ENCODE measurements at places on chromosomes 2 and 18. TPM values are rescaled to one million over a fixed set of nuclear protein-coding genes. Genes with fewer than 3 reads are reported as not detected.

DNA sequence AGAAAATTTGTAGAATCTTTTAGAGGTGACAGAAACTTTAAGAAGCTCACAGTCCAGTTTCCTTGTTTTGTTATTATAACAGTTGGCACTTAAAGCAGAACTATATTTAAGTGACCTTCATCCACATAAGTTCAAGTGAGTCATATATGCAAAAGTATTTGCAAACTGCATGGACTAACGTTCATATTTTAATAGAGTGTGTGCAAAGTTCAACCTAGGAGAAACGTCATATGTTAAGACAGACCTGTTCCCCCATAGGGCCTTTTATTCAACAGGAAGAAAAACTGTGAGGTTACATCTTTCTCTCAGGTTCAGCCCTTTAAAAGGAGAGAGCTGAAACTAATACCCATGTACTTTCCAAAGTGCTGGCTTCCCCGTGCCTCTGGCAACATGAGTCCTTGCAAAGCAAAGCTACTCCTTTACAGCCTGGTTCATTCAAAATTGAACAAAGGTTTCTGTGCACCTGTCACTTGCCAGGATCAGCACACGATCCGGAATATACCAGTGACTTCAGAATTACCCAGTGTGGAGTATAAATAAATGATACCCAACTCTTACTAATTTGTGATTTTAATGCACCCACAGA lies 280.0 kb upstream of the RAB12 start:
- no peak for DNase-seq

GRCh38 chr2:215324811-215325210 lies 13.0 kb downstream of the ATIC start:
- DNase-seq = no peak

DNA sequence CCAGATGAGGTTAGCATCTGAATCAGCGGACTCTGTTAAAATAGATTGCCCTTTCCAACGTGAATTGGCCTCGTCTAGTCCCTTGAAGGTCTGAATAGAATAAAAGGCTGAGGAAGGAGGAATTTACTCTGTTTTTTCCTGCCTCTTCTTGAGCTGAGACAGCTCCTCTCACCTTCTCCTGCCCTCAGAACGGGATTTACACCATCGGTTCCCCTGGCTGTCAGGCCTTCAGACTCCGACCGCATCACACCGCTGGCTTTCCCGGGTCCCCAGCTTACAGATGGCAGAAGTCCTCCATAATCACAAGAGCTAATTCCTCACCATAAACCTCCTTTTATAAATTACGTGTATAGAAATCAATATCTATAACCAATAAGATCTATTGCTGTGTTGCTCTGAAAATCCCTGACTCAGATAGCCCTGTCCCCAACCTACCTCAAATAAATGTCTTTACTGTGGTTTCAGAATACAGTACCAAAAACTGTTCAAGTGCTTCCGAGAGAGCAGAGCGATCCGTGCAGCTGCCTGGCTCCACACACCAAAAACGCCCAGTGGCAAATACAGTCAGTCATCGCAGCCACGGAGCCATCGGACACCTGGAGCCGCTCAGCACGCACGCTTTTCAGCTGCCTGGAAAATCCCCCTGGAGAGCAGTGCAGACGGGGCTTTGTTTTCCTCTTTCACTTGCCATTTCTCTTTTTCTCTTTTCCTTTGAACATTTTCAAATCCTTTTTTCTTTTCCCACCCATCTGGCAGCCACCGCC lies 196.9 kb downstream of the NRP2 start:
- no peak for DNase-seq

- DNase-seq = no peak
Measured at GRCh38 chr2:68088940-68089339, 26.1 kb upstream of the C1D start.

- no peak for DNase-seq
Measured at GRCh38 chr2:159073256-159073655, 104.8 kb downstream of the TANC1 start.

DNA sequence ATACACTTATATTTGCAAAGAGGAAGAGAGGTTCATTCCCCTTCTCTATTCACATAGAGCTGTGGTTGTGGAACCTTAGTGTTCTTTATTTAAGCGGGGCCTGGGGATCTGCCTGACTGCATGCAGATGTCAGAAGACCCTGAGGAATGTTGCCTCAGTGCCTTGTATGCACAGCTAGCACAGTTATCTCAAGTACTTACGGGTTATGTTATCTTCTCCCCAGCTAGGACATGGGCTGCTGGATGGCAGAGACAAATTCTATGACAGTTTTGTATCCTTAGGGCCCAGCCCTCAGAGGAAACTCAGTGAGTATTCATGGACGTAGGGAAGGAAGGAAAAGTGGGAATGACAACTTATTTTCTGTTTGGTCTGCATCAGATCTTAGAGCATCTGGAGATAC lies 37.7 kb upstream of the RTN4 start:
- no peak for DNase-seq

GRCh38 chr18:21118806-21119205 lies 7.2 kb upstream of the ROCK1 start:
- DNase-seq = no peak

DNA sequence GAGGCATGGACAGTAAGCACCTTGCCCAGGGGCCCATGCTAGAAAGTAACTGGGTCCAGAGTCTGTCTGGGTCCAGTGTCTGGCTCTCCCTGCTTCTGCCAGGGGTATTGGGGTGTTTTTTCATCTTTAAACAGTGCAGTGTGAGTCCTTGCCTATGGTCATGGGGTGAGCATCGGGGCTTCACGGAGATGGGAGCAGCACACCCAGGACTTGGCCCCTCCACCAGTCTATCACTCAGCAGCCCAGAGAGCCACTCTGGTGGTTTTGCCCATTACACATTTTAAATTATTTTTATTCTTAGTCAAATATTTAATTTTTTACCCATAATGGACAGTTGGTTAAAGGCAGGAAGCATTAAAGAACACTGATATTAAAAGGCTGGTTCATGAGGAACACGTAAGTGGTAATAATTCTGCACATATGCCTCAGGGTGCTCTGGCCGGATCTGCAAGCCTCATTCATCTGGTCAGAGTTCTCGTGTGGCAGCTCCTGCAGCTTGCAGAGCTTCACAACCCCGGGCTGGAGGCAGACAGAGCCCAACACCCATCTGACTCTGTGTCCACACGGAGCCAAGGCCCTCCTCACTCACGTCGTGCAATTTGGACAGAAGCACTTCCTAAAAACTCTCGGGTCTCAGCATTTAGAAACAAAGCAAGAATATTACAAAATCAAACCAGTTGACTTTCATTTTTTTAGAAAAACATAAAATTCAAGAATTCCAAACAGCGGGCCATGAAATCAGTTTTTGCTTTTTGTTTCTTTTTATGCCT lies 204.1 kb downstream of the CTIF start:
- peak; percentile 91 for DNase-seq

GRCh38 chr18:10055125-10055750 lies 141.4 kb downstream of the VAPA start:
- no peak for DNase-seq

- no peak for DNase-seq
Measured at GRCh38 chr2:58769111-58769863, 528.2 kb upstream of the FANCL start.

- no peak for DNase-seq
Measured at GRCh38 chr18:31156821-31157763, 5.6 kb downstream of the DSC1 start.

DNA sequence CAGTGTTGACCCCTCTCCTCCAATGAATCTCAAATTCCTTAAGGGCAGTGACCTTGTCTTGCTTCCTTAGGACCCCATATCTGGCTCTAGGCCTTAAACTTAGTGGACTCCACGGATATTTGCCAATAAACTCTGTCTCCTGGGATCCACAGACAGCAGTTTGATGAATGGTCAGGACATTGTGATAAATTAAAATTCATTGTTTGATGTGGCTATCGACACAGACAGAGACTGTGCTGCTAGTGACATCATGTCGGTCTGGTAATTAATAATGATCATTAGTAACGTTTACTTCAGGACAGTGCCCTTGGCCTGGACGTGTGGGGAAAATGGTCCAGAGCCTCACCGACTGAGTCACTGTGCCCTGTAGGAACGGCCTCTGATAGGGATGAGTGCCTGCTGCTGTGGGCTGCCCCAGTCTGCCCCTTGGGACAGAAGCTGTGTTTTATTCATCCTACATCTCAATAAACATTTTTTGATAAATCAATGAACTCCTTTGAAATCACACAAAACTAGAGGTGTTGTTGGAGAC lies 5.2 kb upstream of the SLC35F6 start:
- DNase-seq = no peak

DNA sequence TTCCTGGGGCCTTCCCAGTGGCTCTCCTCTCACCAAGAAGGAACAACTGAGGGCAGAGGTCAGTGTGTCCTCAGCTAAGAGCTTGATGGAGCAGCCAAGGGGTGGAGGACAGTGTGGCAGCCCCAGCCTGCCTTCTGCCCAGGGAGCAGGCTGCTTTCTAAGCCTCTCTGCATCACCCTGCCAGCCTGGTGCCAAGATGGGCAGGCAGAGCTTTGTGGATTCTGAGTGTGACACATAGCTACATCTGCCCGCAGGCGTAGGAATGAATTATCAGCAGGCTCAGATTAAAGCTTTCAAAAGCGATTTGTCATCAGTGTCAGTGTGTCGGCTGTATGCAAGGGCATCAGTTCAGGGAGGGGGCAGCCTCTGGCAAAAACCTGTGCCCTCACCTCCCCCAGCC lies 8.7 kb downstream of the MAL start:
- DNase-seq = no peak

GRCh38 chr2:30206461-30207430 lies 24.6 kb upstream of the LBH start:
- no peak for DNase-seq

- DNase-seq = no peak
Measured at GRCh38 chr2:42239289-42239661, 70.1 kb downstream of the EML4 start.

The MERTK gene
- 34.2 TPM for total RNA-seq

The LRPPRC gene
- 53.1 TPM for total RNA-seq

The GPR55 gene
- 0.19 TPM for total RNA-seq

The PROM2 gene
- 2.2 TPM for total RNA-seq

The IL36G gene
- total RNA-seq = not detected
